ENCODE measurements at places on chromosomes 7 and 10. TPM values are rescaled to one million over a fixed set of nuclear protein-coding genes. Genes with fewer than 3 reads are reported as not detected.

The TMEM213 gene
- total RNA-seq, result not detected

The ADAMTS14 gene
- not detected for total RNA-seq

The EPDR1 gene
- total RNA-seq, result 1.8 TPM

The ZNF488 gene
- 0.75 TPM for total RNA-seq

The ZNF680 gene
- 12.5 TPM for total RNA-seq

The SLC25A28 gene
- 55.0 TPM for total RNA-seq

The PPP1R3C gene
- 0.71 TPM for total RNA-seq

The KNDC1 gene
- total RNA-seq, result not detected

The TEX36 gene
- not detected for total RNA-seq

The RBM17 gene
- 246 TPM for total RNA-seq

The NXPH1 gene
- total RNA-seq, result not detected

The ATAD1 gene
- total RNA-seq, result 34.2 TPM

The PLCE1 gene
- total RNA-seq, result 0.04 TPM

The VAX1 gene
- not detected for total RNA-seq

The SPAG6 gene
- total RNA-seq, result 0.09 TPM

The HOXA3 gene
- not detected for total RNA-seq

The MBL2 gene
- not detected for total RNA-seq

Data from activated CD4-positive, alpha-beta T cell treated with anti-CD3 and anti-CD28 coated beads for 36 hours (primary cell).